ENCODE measurements at places on chromosomes 3 and 15. TPM values are rescaled to one million over a fixed set of nuclear protein-coding genes. Genes with fewer than 3 reads are reported as not detected.

Gene SLC2A2
- total RNA-seq: not detected

Gene NPAP1
- not detected for total RNA-seq

Gene ABHD5
- total RNA-seq: 21.3 TPM

Gene HHLA2
- not detected for total RNA-seq

Gene C3orf20
- total RNA-seq: not detected

Gene GNAT1
- not detected for total RNA-seq

Gene ECE2
- total RNA-seq: not detected

Gene FAM162A
- total RNA-seq: 17.6 TPM

Gene MORC1
- not detected for total RNA-seq

- no peaks in the 10 kb centered on the region for H3K27me3 ChIP-seq
- H3K4me3 ChIP-seq: peak overlapping the region; percentile 26
- H3K4me1 ChIP-seq: no peaks in the 10 kb centered on the region
- DNase-seq: no peak
- no peaks in the 10 kb centered on the region for H3K36me3 ChIP-seq
- no peak overlapping the region for H3K27ac ChIP-seq
Measured at GRCh38 chr3:94004301-94004910, 24.0 kb downstream of the STX19 start.

DNA sequence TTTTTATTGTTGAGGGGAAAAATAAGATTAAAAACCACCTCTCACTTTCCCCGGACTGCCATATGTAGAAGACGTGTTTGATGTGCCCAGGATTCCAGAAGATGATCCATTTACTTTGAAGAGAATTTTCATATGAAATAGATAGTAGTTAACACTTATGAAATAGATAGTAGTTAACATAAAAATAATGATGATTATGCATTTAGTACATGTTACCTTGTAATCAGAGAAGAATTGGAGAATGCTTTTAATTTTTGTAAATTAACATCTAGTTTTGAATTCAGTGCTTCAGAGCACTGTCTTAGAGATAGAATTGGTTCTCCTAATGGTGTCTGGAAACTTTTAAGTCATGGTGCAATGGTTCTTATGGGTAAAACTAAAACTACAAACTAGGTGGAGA is 46.1 kb upstream of the CRTC3 start:
- DNase-seq: no peak
- H3K4me1 ChIP-seq: no peaks in the 10 kb centered on the region

- H3K27ac ChIP-seq: no peak overlapping the region
- H3K36me3 ChIP-seq: no peaks in the 10 kb centered on the region
- H3K4me3 ChIP-seq: no peak overlapping the region
- no peak for DNase-seq
- H3K27me3 ChIP-seq: no peaks in the 10 kb centered on the region
Measured at GRCh38 chr3:54171509-54171908, 49.2 kb downstream of the CACNA2D3 start.

DNA sequence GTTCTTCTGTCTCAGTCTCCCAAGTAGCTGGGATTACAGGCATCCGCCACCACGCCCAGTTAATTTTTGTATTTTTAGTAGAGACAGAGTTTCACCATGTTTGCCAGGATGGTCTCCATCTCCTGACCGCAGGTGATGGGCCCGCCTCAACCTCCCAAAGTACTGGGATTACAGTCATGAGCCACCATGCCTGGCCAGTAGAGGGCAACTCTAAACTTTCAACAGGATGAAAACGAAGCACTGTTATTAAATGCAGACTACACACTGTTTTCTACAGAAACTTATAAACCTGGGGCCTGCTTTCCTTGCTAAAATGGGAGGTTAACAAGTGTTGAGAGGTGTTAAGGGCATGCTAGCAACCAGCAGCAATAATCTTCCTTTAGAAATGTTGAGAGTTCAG is 7.6 kb downstream of the ARPC4 start:
- no peak overlapping the region for H3K27ac ChIP-seq
- no peaks in the 10 kb centered on the region for H3K36me3 ChIP-seq
- no peaks in the 10 kb centered on the region for H3K27me3 ChIP-seq

GRCh38 chr3:66326340-66326739 is 105.5 kb downstream of the SLC25A26 start:
- no peak overlapping the region for H3K4me3 ChIP-seq
- H3K4me1 ChIP-seq: no peaks in the 10 kb centered on the region
- no peaks in the 10 kb centered on the region for H3K36me3 ChIP-seq
- no peak for DNase-seq
- no peaks in the 10 kb centered on the region for H3K27me3 ChIP-seq

DNA sequence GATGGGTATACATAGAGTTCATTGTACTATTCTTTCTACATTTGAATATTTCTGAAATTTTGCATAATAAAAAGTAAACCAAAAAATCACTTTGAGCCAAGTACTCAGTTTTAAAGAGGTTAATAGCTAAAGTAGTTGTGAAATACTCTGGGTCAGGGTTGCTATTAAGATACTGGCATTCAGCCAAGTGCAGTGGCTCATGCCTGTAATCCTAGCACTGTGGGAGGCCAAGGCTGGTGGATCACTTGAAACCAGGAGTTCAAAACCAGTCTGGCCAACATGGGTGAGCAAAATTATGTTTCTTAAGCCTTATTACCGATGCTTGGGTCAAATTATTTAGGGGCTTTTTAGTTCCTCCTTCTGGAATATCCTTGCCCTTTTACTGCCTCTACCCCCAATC is 122.0 kb upstream of the MELTF start:
- DNase-seq: no peak
- no peak overlapping the region for H3K4me3 ChIP-seq
- no peaks in the 10 kb centered on the region for H3K27me3 ChIP-seq
- no peaks in the 10 kb centered on the region for H3K36me3 ChIP-seq
- no peak overlapping the region for H3K27ac ChIP-seq

DNA sequence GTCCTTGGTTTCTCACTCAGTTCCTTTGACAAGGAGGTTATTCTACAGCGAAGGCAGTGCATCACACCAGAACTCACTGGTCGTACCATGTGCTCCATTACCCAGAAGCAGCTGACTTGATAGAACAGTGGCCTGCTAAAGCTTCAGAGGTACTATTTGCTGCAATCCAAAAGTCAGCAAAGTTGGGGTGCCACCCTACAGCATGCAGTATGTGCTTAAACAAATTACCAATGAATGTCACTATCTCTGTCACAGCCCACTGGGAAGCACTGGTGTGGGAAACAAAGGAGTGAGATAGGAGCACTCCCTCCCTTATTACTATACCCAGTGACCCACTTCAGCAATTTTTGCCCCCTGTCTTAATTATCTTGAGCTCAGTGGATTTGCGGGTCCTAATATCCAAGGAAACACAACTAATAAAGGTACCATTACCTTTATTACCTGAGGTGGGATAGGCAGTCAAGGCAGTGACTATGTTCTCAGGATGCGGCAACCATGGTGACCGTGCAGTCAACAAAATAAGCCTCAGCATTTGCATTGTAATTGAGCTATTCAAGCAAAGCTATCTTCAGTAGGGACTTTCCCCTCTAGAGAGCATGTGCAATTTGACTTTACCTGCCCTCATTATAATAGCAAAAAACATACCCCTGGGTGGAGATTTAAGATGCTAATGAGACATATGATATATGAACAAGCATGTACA is 199.4 kb downstream of the OCA2 start:
- no peaks in the 10 kb centered on the region for H3K4me1 ChIP-seq
- H3K36me3 ChIP-seq: no peaks in the 10 kb centered on the region
- no peak overlapping the region for H3K27ac ChIP-seq
- DNase-seq: no peak
- H3K27me3 ChIP-seq: no peaks in the 10 kb centered on the region

- H3K27ac ChIP-seq: no peak overlapping the region
- H3K27me3 ChIP-seq: no peaks in the 10 kb centered on the region
- DNase-seq: no peak
Measured at GRCh38 chr3:9168241-9168741, 81.2 kb downstream of the SRGAP3 start.

- no peaks in the 10 kb centered on the region for H3K4me1 ChIP-seq
- no peak overlapping the region for H3K27ac ChIP-seq
- DNase-seq: no peak
- no peaks in the 10 kb centered on the region for H3K27me3 ChIP-seq
- no peaks in the 10 kb centered on the region for H3K36me3 ChIP-seq
Measured at GRCh38 chr15:81291916-81292522, 31.9 kb downstream of the STARD5 start.

- DNase-seq: no peak
- H3K4me1 ChIP-seq: no peaks in the 10 kb centered on the region
- H3K27me3 ChIP-seq: no peaks in the 10 kb centered on the region
- H3K27ac ChIP-seq: no peak overlapping the region
- H3K36me3 ChIP-seq: no peaks in the 10 kb centered on the region
- H3K4me3 ChIP-seq: no peak overlapping the region
Measured at GRCh38 chr3:130963878-130964277, 62.7 kb downstream of the ASTE1 start.

DNA sequence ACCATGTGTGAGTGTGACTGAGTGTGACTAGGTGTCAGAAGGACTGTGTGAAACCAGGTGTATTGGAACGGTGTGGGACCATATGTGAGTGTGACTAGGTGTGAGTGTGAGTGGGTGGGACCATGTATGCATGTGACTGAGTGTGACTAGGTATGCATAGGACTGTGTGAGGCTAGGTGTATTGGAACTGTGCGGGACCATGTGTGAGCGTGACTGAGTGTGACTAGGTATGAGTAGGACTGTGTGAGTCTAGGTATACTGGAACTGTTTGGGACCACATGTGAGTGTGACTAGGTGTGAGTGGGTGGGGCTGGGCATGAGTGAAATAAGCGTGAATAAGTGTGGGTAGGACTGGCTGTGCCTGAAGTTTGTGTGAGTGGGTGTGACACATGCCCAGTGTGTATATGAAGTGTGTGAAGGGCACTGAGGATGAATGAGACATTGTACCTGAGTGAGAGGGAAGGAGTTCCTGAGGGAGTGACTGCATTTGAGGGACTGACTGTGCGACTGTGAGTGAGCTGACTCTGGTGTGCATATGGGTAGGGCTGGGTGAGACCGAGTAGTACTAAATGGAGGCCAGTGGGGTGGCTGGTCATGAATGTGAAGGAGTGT is 247.0 kb upstream of the CCDC54 start:
- H3K36me3 ChIP-seq: no peaks in the 10 kb centered on the region
- no peak overlapping the region for H3K4me3 ChIP-seq
- no peaks in the 10 kb centered on the region for H3K4me1 ChIP-seq
- no peak overlapping the region for H3K27ac ChIP-seq
- DNase-seq: no peak

- H3K4me1 ChIP-seq: no peaks in the 10 kb centered on the region
- H3K36me3 ChIP-seq: no peaks in the 10 kb centered on the region
- no peak overlapping the region for H3K4me3 ChIP-seq
Measured at GRCh38 chr3:155102329-155102728, 22.2 kb downstream of the MME start.

DNA sequence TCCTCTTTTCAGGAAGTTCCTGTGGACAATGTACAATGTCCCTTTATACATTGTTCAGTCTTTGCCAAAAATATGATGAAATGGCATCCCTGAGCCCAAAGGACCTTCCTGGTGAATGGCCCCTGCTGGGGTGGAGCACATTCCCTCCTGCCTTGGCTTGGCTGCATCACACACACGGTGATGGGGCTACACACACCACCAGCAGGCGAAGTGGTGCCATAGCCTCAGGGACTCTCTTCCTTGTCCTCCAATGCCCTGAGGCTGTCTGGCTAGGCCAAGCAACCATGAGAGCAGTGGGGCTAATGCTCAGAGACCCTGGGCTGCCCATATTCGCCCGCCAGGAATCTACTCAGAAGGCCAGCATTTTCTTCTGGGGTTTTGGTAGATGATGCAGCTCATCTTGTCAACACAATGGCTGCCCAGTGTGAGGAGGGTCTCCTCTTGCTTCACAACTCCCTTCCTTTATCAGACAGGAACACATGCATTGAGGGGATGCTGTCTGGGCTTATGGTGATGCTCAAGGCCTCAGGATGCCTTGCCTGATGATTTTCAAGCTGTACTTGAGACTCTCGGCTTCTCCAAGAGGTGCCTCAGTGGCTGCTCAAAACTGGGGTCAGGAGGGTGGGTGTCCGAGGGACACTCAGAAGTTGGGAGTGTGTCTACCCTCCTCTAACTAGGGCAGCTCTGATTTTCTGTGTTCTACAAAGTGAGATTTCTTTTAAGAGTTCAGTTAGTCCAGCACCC is 40.9 kb upstream of the EPHB1 start:
- H3K27me3 ChIP-seq: no peaks in the 10 kb centered on the region
- H3K4me3 ChIP-seq: no peak overlapping the region

- no peaks in the 10 kb centered on the region for H3K4me1 ChIP-seq
- no peaks in the 10 kb centered on the region for H3K27me3 ChIP-seq
- H3K27ac ChIP-seq: no peak overlapping the region
- H3K36me3 ChIP-seq: no peaks in the 10 kb centered on the region
Measured at GRCh38 chr15:85543741-85544155, 163.3 kb downstream of the AKAP13 start.

DNA sequence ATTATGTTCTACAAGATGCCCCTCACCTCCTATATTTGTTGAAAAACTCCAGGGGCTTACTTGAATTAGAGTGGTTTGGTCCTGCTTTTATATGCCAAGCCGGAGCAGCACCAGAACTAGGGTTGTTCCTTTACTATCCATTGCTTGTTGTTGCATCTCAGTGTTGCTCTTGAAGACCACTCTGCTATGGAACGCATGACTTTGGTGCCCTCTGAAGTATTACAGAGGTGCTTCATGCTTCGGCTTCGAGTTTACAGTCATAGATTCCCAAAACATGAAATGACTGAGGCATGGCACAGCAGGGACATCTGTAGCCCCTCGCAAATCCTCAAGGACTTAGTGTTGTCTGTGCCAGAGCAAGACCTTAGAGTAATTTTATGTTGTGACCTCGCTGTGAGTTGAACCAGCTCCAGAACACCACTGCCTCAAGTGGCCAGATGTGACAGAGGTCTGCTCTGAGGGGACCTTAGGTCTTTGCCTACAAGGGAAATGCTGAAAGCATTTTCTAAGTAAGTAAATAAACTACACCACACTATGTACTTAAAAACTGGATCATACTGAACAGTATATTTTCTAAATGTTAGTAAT is 67.2 kb upstream of the SIAH2 start:
- H3K27me3 ChIP-seq: no peaks in the 10 kb centered on the region
- DNase-seq: no peak
- H3K4me3 ChIP-seq: no peak overlapping the region

GRCh38 chr15:50024281-50024680 is 94.8 kb downstream of the ATP8B4 start:
- no peaks in the 10 kb centered on the region for H3K27me3 ChIP-seq
- H3K27ac ChIP-seq: peak overlapping the region; percentile 67
- H3K4me3 ChIP-seq: no peak overlapping the region
- no peaks in the 10 kb centered on the region for H3K4me1 ChIP-seq

GRCh38 chr3:64187065-64187959 is 38.0 kb downstream of the PRICKLE2 start:
- peaks cover 19% of the 10 kb centered on the region for H3K4me1 ChIP-seq
- DNase-seq: peak; percentile 83
- no peaks in the 10 kb centered on the region for H3K36me3 ChIP-seq
- no peak overlapping the region for H3K4me3 ChIP-seq
- H3K27me3 ChIP-seq: no peaks in the 10 kb centered on the region
- H3K27ac ChIP-seq: peak overlapping the region; percentile 83

- H3K4me3 ChIP-seq: no peak overlapping the region
- H3K4me1 ChIP-seq: peaks cover 9% of the 10 kb centered on the region
- H3K36me3 ChIP-seq: no peaks in the 10 kb centered on the region
- no peak overlapping the region for H3K27ac ChIP-seq
- no peaks in the 10 kb centered on the region for H3K27me3 ChIP-seq
Measured at GRCh38 chr15:78761020-78761419, 50.2 kb downstream of the ADAMTS7 start.
